ENCODE measurements at places on chromosomes 7 and 10.

GRCh38 chr10:129305046-129305445 is 162.0 kb upstream of the MGMT start:
- no peak for DNase-seq

- DNase-seq = no peak
These were observed 29.7 kb downstream of the HIF1AN start for GRCh38 chr10:100565206-100565985.

DNA sequence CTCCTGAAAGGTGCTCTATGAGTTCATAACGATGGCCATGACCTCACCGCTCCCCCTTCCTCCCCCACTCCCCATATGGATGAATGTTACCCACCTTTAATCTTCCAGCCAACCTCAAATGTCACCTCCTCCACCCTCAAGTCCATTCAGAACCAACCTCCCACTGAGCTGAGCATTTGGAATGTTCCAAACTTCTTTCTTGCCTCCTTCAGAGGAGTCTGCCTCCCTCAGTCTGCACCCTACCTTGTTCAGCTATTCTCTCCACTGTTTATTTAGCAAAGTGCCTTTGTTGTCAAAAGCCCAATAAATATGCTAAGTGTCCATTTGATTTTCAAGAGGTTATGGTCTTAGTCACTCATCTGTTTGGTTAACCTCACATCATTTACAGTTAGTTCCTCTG is 22.9 kb upstream of the MTPAP start:
- DNase-seq = no peak

- DNase-seq = no peak
These were observed 48.7 kb downstream of the BPGM start for GRCh38 chr7:134695321-134695860.

- DNase-seq = no peak
These were observed 658.3 kb downstream of the SUGCT start for GRCh38 chr7:40793132-40793531.

DNA sequence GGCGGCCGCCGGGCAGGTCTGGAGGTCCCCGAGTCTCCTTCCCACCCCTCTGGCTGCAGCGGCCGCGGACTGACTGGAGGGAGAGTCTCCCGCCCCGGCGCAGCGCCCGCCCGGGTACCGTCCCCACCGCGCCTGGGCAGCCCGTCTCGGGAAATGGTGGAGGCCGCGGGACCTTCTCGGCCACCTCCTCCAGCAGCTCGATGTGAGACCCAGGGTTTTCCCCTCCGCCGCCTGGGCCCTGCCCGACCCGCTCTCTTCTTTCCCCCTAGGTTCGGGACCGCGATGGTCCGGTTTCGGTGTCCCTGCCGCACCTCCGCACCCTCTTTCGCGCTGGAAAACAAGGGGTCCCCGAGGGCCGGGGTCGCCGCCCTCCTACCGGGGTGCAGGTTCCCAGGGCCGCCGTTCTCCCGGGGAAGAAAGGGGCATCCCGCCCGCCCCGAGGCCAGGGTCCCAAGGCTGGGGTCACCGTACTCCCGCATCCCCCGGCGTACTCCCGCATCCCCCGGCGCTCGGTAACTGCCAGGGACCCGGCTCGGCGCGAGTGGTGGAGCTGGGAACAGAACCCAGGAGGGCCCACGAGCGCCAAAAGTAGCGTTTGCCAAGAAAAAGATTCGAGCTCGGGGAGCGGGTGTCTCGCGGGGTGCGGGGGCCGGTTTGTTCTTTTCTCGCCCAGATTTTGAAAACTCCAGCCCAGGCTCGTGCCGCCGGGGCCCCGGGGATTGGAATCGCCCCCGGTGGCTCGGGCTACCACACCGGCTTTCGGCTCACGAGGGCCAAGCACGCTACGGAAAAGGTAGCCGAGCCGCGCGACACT is 3.4 kb downstream of the TNRC18 start:
- DNase-seq = no peak

DNA sequence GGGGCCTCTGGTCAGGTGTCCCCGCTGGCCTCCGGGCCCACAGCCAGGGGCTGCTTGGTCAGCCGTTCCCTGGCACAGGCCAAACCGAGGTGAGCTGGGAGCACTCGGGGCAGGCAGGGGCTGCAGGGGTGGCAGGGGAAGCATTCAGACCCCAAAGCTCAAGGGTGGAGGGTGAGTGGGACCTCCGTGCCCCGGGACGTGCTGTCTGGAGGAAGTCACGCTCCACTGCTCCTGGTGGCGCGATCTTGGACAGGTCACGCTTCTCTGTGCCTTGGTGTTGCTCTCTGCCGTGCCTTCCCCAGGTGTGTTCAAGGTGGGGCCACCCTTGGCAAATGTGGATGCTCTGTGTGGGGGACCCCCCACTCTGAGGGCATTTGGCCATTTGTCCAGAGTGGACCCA is 24.6 kb upstream of the ELFN1 start:
- DNase-seq = no peak
